ENCODE measurements at places on chromosomes 16 and 17.

GRCh38 chr17:27595208-27595607 lies 35.8 kb upstream of the LGALS9 start:
- DNase-seq = no peak

DNA sequence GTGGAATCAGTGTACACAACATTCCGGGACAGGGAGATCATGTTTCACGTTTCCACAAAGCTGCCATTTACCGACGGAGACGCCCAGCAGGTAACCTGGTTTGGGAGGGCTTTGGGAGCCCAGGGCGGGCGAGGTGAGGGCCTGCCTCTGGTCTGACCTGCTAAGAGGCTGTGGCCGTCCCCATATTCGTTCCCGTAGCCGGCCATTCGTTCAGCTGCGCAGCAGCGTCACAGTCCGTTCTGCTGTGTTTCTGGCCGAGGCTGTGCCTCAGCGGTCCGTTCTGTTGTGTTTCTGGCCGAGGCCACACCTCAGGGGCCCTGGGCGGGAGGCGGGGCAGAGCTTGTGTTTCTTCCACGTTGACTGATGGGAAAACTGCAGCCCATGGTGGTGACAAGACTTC lies 68.0 kb downstream of the OR1D5 start:
- no peak for DNase-seq

GRCh38 chr16:35749253-35750141 lies 2290.1 kb downstream of the TP53TG3F start:
- DNase-seq = no peak

GRCh38 chr17:6713130-6713917 lies at the start of gene SLC13A5:
Gene SLC13A5 (minus strand): TSS chr17:6713369. CDS start chr17:6713333, 36 bp downstream.
- DNase-seq = peak; percentile 46

- DNase-seq = no peak
Observed at GRCh38 chr16:49809062-49809461, 46.9 kb downstream of the ZNF423 start.

GRCh38 chr17:10648956-10649355 lies 8.2 kb downstream of the MYH3 start:
- DNase-seq = no peak

DNA sequence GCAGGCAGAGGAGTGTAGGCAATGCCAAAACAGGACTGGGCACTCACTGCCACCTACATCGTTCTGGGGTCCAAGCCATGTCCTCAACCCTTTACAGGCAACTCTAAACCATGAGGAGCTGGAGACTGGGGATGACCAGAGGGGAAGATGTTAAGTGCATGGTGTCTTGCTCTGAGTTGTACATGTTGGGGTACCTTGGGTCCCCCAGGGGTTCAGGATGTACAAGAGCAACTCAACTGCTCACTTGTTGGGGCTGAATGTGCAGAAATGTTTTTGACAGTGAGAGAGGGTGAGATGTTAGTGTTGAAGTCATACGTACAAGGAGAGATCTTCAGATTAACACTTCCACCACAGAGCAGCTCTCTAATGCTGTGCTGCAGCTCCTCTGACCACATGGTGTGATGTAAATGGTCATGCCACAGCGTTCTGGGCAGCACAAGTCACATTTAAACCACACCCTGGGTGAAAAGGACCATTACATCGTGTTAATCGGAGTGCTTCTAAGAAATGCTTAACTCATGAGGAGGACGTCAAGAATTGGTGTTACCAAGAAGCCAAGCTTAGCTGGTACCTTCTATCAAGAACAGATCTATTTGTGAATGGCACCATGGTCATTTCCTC lies 2.4 kb downstream of the CCL18 start:
- DNase-seq = no peak

DNA sequence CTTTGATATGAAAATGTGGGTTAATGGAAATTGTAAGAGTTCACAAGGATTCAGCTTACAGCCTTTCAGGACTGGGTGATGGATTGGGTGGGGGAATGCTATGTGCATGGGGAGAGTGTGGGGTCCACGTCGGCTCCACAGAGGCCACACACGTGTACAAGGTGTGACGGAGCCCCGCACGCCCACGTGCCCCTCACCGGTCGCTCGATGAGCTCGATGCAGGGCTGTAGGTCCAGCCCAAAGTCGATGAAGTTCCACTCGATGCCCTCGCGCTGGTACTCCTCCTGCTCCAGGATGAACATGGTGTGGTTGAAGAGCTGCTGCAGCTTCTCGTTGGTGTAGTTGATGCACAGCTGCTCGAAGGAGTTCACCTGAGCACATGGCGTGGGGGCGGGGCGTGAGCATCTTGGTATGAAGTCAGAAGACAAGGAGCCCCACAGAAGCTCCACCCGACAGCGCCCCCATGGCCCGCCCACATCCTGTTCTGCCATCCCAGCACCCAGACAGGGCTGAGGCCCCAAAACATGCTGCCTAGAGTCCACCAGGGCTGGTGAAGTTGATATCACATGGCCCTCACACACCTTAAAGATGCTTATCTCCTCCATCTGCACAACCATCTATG lies 99.1 kb downstream of the MYH11 start:
- peak; percentile 34 for DNase-seq

DNA sequence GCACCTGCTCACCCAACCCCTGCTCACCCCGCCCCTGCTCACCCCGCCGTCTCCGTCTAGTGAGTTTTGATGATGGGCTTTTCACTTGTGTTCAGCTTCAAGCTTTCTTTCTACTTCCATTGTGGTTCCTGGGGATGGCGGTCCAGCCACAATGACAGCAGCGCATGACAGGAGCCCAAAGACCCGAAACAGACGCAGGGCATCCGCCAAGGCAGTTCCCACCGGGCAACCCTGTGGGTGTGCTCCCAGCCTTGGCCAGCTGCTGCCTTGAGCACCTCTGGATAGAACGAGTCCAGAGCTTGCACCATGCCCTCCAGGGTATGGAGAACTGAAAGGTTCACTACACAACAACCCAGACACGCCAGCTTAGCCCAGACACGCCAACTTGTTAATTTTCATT lies 92.9 kb upstream of the CHMP6 start:
- no peak for DNase-seq

DNA sequence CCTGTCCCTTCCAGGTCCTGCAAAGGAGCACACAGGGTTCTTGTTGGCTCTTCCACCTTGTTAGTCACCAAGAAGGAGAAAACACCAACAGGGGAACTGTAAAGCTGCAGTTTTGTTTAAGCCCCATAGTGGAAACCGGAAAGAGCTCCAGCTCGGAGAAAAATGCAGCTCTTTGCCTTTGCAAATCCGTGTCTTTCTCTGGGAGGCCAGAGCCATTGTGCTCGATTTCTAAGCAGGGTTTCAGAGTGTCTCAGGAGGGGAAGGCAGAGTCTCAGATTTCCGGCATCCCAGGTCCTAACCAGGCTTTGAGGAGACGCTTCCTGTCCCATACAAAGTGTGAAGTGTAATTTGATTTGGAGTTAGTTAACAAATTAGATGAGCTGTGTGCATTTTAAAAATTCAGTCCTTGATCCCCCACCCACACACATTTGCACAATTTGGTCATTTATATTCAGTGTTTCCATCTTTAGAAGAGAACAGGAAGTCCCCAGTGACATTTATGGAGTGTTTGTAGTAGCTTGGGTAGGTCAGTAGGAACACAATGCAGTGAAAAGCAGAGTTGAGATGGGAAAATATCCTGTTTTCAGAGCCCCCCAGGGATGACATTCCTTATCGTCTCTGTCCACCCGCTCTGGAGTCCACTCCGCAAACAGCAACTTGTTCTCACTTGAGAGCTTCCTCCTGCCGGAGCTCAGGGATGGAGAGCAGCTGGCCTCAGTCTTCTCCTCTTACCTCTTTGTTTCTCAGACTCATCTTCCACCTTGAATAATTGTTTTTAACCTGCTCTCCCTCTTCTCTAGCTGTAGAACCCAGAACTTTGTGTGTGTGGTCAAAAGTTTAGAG lies 331.9 kb downstream of the SEC14L1 start:
- no peak for DNase-seq

GRCh38 chr16:67269766-67270165 lies 9.6 kb upstream of the PLEKHG4 start:
- DNase-seq = no peak

DNA sequence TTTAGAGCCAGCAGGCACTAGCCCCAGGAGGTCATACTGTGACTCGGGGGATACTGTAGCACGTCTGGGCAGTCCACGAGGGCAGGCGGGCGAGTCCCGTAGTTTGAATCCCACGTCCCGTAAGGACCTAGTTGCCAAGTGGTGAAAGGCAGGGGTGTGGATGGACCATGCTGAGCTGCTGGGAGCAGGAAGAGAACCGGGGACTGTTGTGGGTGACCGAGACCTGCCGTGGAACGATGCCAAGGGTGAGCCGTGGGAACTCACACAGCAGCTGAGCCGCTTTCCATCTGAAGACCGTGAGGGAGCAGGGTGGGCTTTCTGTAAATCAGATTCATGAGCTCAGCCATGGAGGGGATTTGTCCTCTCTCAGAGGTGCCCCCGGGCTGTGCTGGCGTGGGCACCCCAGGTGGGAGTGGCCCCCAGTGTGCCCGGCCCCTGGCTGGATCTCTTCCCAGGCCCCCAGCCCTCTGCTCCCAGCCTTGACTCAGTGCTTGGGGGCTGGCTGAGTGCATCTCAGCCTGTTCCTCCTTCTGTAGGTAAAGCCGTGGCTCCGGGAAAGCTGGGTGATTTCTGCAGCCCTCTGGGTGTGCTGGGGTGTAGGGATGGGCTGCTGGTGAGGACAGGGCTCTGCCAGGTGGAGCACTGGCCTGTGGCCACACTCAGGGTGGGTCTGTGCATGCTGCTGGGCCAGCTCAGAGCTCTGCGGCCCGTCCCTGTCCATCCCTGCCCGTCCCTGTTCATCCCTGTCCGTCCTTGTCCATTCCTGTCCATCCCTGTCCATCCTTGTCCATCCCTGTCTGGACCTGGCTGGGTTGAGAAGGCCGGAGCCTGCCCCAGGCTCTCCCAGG lies 13.6 kb downstream of the ASPSCR1 start:
- DNase-seq = no peak

GRCh38 chr17:40901981-40902474 lies 17.0 kb upstream of the KRT20 start:
- DNase-seq = no peak

DNA sequence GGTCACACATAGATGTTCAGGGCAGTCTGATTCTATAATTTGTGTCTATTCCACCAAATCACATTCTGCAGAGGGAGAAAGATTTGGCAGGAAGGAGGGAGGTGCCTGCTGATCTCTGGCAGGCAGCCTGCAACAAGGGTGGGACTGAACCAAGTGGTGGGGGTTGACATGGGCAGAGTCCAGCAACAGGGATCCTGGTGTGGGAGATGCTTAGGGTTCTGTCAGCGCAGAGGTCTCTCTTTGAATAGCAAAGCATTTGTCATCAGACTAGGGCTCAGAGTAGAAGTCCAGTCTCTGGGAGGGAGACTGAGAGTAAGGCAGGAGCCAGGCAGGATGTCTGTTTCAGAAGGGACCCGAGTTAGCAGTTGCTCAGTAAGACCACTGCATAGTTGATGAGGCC lies 94.6 kb downstream of the UTP18 start:
- DNase-seq = no peak

DNA sequence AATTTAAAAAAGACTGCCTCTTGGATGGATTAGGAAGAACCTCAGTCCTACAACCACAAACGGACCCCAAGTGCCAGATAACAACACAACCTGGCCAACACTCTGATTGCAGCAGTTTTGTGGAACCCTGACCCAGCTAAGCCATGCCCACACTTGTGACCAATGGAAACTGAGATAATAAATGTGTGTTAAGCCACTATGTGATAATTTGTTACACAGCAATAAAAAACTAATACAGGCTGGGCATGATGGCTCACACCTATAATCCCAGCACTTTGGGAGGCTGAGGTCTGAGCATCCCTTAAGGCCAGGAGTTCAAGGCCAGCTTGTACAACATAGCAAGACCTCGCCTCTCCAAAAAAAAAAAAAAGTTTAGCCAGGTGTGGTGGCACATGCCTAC lies 127.5 kb downstream of the BRIP1 start:
- DNase-seq = no peak

DNA sequence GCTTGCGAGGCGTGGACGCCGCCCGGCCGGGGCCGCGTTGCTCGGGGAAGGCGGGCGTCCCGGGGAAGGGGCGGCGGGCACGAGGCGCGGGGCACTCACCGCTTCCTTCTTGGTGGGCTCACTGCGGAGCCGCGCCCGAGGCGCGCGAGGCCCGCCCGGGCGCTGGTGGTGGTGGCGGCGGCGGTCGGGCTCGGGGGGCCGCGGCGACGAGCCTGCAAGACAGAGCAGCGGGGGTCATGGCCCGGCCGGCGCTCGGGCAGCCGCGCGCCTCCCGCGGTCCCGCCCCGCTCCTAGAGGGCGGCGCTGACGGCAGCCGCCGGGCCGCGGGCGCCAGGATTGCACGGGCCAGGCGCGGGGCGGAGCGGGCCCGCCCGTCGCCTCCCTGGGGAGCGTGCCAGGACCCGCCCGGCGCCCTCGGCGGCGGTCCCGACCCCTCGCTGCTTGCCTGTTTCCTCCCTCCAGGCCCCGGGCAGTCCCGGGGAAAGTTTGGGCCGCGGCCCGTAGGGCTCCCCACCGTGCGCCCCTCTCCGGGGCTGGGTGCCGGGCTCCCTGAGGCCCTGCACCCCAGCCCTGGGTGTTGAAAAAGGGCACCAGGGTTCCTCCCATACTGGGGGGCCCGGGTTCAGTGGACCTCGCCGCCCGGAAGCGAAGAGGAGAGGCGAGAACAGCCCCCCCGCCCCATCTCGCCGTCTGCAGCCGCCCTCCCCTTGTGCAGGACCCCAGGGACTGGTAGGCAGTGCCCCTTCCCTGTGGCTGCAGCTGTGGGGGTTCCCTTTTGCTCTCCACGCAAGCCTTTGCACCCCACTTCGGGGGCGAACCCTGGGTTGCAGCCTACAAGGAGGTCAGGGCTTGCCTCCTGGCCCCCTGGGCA lies at the start of gene C16orf74:
Gene C16orf74, minus strand, starts transcription at position 270 of the 871 bp plus-strand sequence. CDS start 15,879 bp downstream, outside the sequence.
- DNase-seq = no peak

DNA sequence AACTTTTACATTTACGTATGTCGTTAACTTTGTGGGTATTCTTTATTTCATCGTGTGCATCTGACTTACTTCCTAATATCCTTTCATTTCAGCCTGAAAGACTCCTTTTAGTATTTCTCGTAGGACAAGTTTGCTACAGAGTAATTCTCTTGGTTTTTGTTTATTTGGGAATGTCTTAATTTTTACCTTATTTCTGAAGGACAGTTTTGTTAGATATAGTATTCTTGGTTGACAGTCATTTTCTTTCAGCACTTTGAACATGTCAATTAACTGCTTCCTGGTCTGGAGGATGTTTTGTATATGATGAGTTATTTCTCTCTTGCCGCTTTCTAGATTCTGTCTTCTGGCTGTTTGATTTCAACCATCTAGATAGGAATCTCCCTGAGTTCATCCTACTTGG lies 109.2 kb upstream of the NACA2 start:
- no peak for DNase-seq

GRCh38 chr16:67430977-67431774 lies at the start of gene HSD11B2:
Gene HSD11B2 (plus strand): TSS chr16:67431121. CDS start chr16:67431249, 128 bp downstream.
- DNase-seq = peak; percentile 40

- DNase-seq = peak; percentile 52
Observed at GRCh38 chr17:83124871-83125514, 45.6 kb downstream of the METRNL start.

- DNase-seq = no peak
Observed at GRCh38 chr17:29112771-29113295, 67.4 kb downstream of the MYO18A start.

- no peak for DNase-seq
Observed at GRCh38 chr17:10756619-10757018, 26.8 kb upstream of the TMEM220 start.
